Activated CD4-positive, CD25-positive, alpha-beta regulatory T cell treated with anti-CD3 and anti-CD28 coated beads, Interleukin-2, amount 50 U/mL, for 24 hours (primary cell): ENCODE measurements at places on chromosomes 1 and 21.

- peak; percentile 80 for ATAC-seq
Measured at GRCh38 chr1:205528887-205529825, 24.7 kb downstream of the CDK18 start.

DNA sequence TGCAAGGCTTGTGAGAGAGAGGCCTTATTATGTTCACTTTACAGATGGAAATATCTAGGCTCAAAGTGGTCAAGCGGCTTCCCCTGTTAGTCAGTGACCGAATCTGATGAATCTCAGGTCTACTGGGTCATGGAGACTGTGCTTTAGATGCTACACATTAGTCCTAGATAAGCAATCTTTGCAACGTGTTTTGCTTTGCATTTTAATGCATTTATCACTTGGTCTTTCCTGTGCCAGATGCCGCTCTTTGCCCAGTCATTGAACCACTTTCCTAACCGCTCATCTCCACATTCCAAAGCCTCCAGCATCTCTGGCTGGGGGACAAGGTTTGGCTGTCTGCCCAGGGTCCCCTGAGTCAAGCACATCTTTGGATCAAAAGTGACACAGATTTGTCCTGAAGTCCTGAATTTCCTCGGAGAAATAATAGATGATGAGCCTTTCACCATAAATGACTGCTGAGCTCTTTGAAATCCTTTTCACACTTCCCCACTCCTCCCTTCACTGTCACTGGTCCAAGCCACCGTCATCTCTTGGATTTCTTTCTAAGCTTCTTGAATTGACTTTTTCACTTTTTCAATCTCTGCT lies 96.0 kb upstream of the USP24 start:
- ATAC-seq: no peak

- no peak for ATAC-seq
Measured at GRCh38 chr1:9291914-9292360, 757 bp upstream of the SPSB1 start.

DNA sequence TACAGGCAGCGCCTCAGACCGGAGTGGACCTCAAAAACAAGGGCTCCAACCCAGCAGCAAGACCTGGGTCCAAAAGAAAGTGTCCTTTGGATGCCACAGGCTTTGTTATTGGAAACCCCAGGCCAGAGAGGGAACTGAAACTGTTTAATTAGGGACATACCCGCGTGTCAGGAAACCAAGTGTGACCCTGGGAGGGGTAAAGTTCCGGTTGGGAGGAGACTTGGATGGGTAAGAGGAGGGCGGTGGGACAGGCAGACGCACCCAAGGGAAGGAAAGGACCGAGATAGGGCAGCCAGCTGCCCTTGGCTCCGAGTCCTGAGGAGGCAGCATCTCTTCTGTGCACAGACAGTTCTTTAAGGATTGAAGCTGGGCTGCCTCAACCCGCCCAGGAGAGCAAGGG lies 71.4 kb downstream of the CDC7 start:
- ATAC-seq: no peak

DNA sequence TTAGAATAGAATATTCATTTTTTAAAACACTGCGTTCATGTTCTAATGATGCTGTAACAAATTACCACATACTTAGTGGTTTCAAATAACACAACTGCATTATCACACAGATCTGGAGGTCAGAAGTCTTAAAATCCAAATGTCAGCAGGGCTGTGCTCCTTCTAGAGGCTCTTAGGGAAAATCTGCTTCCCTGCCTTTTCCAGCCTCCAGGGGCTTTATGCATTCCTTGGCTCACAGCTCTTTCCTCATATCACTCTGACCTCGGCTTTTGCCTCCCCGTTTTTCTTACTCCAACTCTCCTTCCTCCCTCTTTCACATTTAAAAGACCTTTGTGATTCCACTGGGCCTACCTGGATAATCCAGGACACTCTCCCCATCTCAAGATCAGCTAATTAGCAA lies 18.6 kb upstream of the FMN2 start:
- ATAC-seq: no peak

DNA sequence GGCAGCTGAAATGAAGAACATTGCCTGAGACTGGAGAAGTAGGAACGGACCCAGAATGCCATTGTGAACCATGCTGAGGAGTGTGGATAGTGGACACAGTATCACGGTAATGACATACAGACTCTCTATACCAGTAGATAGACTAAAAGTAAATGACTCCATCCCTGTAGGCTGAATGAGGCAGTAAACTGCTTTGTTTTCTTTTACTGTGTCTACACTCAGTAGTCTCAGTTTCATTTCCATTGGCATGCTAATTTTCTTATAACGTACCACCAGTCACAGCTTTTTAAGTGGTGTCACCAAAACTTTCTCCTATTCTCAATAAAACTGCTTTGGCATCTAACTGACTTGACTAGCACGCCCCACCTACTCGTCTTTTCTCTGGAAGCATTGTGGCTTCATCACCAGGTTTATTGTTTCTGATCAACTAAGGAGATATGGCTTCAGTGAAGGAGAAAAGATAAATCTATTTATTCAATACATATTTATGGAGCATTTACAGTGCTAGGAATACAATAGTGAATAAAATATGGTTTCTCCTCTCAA lies 8.4 kb upstream of the ZNF697 start:
- ATAC-seq: no peak

DNA sequence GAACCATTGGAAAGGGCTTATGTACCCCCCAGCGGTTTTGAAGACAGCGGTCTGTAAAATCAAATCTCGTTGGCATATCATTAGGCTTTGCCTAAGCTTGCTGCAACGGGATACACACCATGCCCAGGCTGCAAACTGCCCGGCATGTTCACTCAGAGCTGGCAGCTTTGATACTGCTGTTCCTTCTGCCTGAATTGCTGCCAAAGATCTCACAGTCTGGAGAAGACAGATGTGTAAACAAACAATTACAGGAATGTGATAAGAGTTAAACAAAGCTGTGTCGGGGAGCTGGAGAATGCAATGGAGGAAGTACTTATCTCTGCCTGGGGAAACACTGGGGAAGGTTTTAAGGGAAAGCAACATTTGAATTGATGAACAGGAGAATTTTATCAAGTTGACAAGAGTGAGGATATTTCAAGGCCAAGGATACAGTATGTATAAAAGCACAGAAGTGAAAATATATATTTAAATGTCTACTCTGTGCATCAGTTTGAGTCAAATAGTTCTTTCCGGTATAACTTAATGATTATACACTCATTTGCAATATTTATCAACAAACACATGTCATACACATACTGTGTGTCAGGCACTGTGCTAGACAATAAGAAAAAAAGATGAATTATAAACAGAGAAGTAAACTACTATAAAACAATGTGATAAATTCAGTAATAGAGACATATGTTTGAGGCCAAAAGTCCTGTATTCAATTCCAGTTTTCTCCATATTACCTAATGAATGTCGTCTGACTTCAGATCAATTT lies 29.9 kb downstream of the CHML start:
- no peak for ATAC-seq

GRCh38 chr1:177645491-177646190 lies 324.2 kb downstream of the SEC16B start:
- no peak for ATAC-seq

DNA sequence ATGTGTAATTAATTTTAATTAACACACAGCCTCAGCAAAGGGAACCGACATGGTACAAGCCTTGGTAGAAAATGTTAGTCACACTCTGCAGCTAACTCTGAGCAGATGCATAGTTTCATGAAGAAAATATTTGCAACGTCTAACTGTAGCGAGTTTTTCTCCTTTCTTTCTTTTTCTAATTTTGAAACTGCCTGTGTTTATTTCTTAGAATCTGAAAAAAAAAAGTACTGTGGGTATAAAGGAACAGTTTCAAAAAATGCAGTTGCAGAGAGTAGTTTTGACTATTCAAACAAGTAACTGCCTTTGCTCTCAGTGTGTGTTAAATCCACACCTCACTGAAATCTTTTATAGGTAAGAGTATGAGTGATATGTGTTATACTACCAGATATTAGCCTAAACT lies 149.9 kb upstream of the C1orf105 start:
- ATAC-seq: peak; percentile 68

- no peak for ATAC-seq
Measured at GRCh38 chr1:248905662-248906008, 400 bp upstream of the PGBD2 start.

- no peak for ATAC-seq
Measured at GRCh38 chr21:27190601-27191000, 223.7 kb upstream of the ADAMTS5 start.

DNA sequence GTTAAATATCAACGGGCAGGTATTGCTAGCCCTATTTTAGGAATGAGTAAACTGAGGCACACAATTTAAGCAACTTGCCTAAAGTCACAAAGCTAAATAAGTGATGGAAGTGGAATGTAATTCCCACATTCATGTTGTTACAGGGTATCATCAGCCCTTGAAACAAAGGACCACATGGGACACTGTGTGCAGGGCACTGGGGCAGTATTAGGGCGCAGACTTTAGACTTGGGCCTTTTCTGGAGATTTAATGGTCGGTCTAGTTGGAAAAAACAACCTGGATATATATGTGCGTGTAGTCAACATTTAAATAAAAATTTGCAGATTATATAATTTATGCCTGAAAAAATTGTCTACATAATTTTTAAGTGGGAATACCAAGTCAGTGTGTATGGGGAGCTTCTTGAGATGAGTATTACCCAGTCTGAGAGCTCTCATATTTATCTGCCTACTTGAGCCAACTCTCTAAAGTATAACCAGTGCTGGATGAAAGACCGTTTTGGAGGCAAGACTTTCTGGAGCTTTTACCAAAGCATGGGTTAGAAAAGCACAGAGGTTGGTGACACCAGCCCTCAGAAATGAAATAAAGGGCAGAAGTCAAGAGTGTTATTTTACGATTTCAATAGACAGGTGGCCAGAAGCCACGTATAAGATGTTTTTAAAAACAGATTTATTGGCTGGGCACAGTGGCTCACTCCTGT lies 1.6 kb downstream of the KDM1A start:
- no peak for ATAC-seq

DNA sequence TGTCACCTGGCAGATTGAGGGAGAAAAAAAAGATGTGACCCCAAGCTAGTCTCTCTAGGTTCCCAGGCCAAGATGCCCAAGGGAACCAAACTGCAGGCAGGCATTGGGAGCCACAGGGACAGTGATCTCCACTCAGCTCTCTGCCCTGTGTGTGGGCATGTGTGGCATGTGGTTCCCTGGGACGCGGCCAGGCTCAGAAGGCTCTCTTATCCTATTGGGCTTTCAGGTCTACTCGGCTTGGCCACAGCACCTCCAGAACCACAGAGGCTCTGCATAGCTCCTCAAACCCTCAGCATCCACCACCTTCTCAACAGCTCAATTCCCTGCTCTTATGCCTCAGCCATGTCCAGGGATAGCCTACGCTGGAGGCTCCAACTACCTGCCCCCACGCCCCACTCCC lies 22.0 kb downstream of the IQGAP3 start:
- no peak for ATAC-seq

DNA sequence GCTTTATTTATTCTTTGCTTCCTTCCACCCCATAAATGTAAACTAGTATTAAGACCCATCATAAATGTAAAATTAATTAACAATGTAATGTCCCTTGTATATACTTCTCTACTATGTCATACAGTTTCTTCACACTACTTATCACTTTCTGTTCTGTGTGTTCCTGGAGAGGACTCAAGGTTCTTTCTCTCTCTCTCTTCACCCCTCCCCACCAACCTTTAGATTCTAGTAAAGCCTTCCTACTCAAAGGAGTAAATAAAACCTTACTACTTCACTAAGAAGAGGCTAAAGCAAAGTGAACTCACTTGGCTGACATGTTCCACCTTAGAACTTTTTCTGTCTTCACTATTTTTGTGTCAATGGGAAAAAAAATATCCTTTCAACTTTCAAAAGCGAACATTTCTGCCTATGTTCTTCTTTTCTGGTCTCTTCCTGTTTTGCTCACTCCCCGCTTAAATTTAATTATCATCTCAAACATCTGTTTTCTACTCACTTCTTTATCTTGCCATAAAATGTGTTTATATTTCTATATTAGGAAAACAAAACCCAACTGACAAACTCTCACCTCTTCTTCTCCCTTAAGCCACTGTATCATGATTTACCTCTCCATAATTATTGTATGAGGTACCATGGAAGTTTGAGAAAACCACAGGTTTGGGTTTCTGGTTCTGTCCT lies 260.3 kb downstream of the DPYD start:
- ATAC-seq: no peak

- ATAC-seq: no peak
Measured at GRCh38 chr1:20723537-20724363, 5.9 kb upstream of the KIF17 start.

DNA sequence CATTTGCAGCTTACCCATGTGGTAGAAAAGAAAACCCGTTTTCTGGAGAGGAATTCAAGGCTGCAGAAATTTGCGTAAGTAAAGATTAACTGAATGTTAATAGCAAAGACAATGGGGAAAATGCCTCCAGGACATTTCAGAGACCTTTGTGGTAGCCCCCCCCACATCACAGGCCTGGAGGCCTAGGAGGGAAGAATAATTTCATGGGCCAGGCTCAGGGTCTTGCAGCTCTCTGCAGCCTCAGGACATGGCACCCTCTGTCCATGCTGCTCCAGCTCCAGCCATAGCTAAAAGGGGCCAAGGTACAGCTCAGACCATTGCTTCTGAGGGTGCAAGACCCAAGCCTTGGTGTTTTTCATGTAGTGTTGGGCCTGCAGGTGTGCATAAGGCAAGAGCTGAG lies 92.7 kb upstream of the ZNF678 start:
- ATAC-seq: no peak

GRCh38 chr1:32291145-32291707 lies 657 bp upstream of the HDAC1 start:
- ATAC-seq: no peak

DNA sequence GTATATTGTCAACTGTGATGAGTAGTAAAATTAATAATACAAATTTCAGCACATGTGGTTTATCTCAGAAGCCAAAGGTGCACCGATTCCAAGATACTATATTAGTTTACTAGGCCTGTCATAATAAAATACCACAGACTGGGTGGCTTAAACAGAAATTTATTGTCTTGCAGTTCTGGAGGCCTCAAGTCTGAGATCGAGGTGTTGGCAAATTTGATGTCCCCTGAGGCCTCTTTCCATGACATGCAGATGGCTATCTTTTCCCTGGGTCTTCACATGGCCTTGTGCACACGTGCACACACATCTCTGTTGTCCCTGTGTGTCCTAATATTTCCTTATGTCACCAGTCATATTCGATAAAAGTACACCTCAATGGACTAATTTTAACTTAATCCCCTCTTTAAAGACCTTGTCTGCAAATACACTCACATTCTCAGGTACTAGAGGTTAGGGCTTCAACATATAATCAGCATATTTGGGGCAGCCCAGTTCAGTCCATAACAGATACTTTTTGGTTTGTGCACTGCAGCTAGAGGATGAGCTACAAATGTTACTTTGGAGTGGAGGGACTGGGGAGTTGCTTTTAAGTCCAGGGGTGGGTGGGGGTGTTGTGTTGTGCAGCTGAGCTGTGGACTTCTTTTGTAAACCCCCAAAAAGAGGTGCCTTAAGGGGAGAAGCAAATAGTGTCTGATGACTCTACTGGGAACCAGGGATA lies 21.4 kb downstream of the TSNAX start:
- ATAC-seq: no peak
